ENCODE measurements at places on chromosomes 16 and 17.
A peak's percentile ranks its signal among the peaks of the same experiment; 100 is the strongest.

DNA sequence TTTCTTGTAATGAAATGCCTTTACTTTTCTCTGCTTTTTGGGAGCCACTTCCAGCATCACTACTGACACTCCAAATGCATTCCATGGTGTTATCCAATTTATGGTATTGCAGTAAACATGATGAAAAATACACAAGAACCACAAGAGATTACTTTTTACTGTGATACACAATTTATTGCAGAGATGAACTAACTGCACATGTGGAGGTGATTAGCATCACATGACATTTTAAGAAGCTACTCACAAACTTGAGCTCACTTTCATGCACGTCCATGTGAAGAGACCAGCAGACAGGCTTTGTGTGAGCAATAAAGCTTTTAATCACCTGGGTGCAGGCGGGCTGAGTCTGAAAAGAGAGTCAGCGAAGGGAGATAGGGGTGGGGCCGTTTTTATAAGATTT lies 780.5 kb upstream of the GOT2 start:
- no peak for DNase-seq

DNA sequence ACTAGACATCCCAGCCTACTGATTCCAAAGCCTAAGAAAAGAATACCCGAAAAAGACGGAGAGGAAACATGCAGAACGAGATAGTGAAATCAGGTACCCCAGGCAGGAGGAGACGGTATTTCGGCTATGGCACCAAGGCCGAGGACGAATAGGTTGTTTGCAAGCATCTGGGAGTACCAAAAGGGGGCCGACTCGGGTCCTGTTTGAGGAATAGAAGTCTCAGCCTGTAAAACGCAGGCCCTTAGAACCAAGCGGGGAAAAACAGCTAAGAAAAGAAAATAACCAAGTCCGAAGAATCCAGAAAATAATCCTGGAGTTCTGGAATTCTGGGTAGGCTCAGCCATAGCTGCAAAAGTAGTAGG lies 537 bp downstream of the SLC35B1 start:
- peak; percentile 14 for DNase-seq

DNA sequence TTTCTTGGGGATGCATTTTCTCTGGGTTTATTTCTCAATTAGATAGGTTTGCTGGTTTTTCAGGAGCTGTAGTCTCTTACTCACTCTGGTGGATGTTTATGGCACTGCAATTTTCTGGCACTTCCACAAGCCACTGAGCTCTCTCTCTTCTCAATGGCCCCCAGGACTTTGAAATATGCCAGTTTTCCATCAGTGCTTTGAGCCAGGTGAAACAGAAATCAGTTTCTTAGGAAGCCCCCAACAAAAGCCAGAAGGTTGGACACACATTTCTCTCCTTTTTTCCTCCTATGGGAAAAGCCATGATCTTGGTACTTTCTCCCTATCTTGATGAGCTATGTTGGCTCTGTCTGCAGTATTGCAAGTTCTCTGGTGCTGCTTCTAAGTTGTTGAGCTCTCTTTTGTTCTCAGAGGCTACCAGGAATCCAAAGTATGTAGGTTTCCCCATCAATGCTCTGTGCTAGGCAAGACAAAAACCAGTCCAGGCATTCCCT lies 90.7 kb upstream of the SMIM36 start:
- peak; percentile 62 for DNase-seq

DNA sequence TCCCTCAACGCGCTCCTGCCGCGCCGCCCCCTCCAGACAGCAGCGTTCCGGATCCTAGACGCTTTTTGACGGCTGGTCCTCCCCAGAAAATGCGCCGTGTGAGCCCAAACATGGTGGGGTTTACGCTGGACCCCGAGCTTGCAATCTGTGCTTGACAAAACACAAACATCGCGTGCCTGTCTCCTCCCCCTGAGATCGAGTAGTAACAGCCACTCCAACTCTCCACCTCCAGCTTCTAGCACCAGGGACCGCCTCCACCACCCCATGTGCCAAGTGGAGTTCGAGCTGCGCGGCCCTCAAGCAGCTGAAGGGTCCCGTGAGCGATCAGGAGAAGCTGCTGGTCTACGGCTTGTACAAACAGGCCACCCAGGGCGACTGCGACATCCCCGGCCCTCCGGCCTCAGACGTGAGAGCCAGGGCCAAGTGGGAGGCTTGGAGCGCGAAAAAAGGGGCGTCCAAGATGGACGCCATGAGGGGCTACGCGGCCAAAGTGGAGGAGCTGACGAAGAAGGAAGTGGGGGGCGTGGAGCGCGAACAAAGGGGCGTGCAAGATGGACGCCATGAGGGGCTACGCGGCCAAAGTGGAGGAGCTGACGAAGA lies 656 bp upstream of the GEMIN4 start:
- DNase-seq, result peak; percentile 46

GRCh38 chr17:58417300-58418092 lies at the start of gene RNF43:
TSS of gene RNF43 (minus strand) at chr17:58417534. CDS start at chr17:58415577, 1,957 bp downstream.
- DNase-seq, result peak; percentile 77

- no peak for DNase-seq
Observed at GRCh38 chr16:20878682-20879147, 21.4 kb downstream of the DCUN1D3 start.

DNA sequence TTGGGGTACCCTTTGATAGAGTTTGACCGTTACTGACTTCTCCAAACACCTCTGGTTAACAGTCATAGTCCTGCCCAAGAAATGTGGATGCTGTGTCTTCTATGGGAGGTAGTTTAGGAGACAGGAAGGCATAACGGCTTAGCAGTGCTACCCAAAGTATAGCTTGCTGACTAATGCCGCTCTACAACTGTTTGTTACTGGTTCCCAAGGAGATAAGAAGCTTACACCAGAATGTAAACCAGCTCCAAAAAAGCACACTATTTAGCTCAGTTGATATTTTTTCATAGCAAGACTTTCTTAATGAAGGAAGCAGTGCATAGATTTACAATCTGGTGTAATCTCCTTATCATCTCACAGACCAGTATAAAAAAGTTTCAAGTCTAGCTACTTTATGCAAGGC lies 95.7 kb downstream of the HS3ST3B1 start:
- DNase-seq, result peak; percentile 23
